ENCODE measurements at places on chromosomes 16 and 17.

DNA sequence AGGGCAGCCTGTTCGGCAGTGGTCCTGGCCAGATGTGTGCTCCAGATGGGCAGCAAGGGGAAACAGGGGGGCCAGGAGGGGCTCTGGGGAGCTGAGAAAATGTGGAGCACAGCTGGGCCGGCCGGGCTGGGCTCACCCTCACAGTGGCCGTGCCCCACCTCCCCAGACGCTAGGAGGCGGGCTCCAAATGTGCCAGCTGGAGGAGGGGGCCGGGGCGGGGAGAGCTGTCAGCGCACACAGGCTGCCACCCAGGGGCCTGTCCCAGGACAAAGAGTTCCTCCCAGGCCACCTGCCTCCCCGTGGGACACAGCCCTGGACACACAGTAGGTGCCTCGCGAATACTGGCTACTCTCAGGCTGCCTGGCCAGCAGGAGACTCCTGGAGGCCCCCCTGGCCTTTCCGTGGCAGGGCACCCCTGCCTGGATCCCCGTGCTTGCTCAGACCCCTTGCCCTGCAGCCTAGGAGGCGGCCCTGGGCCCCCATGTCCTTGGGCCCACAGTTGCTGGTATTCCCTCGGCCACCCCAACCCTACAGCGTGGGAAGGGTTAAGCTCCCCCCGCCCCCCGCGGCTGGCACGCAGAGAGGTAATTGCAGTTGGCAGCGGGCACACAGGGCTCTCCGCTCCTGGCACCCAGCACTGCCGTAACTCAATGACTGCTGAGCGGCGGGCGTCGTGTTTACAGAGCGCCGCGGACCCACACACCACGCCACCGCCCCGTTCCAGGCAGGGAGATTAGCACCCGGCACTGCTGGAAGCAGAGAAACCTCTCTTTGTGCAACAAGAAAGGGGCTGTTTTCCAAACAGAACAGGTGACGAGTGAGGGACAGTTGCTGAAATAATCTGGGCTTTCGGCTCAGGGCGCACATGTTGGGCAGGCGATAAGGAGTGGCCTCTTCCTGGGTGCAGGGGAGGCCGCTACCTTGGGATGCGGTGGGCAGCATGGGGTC is 32.2 kb downstream of the BAHCC1 start:
- DNase-seq = no peak

- no peak for DNase-seq
Observed at GRCh38 chr17:48711128-48711527, 11.2 kb downstream of the PRAC1 start.

DNA sequence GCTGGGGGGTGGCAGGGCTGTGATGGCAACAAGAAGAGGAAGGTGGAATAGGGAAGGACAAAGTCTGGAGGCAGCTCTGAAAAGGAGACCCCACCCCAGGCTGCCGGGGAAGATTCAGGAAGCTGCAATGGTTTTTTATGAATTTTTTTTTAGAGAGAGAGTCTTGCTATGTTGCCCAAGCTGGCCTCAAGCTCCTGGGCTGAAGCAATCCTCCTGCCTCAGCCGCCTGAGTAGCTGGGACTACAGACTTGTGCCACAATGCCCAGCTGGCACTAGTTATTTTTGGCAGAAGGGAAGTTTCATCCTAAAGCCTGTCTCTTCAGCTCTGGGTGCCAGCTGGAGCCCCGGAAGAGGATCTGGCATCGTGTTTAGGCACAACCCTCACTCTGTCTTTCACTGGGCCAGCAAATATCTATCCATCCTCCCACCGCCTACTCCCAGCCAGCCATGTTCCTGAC is 1.3 kb upstream of the CES3 start:
- no peak for DNase-seq

GRCh38 chr17:38753071-38753506 is 548 bp downstream of the PSMB3 start:
- no peak for DNase-seq

- no peak for DNase-seq
Observed at GRCh38 chr16:49937886-49938285, 82.0 kb upstream of the ZNF423 start.

DNA sequence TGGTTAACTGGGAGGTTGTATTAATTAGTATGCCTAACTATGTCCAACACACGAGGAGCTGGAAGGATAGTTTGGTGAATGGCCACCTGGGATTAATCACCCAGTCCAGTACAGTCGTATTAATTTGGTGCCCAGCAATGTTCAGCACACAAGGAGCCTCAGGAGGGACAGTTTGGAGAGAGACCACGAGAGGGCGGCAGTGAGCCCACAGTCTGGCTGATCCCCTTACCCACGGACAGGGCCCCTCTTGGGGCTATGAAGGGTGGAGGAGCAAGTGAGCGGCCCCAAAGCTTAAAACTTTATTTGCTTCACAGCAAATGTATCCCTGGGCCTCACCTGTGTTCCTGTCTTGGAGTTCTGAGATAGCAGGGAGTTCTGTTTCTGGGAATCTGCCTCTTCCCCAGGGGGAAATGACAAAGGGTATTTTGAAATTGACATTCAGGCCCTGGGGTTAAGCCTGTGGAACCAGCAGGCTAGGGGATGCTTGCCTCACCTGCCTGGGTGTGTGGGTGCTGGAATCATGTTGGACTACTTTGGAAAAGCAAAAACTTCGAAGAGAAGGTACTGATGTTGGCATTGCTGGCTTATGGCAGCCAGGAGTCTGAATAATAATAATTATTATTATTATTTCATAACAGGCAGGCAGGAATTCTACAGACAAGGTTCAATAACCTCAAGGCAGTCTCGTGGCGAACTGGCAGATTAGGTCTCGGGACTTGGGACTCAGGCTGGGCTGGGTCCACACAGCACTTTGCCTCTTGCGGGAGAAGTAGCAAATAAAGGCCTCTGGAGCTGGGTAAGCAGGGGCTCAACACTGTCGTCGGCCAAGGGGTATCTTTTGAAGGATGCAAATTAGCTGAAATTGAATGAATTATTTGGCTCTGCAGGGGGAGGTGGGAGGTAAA is 227.6 kb upstream of the ASIC2 start:
- peak; percentile 33 for DNase-seq

- DNase-seq = no peak
Observed at GRCh38 chr17:19539040-19539399, 5.4 kb downstream of the SLC47A1 start.

DNA sequence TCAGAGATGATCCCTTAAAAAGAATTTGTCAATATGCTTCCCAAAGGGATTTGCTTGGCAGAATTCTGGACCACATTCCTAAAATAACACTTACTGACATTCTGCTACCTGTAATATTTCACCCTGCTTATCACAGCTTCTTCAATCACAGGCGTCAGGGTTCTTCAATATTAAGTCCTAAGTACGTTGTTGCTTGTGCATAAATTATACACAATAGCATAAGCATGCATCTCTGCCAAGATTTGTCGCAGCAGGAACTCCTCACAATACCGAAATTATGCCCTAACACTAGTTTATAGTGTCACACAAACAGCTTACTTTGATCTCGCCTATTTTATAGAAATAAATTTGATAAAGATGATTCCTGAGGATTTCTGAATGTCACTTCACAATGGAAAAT is 48.9 kb downstream of the UBE2G1 start:
- no peak for DNase-seq

- no peak for DNase-seq
Observed at GRCh38 chr17:10156599-10156947, 41.8 kb downstream of the GAS7 start.

DNA sequence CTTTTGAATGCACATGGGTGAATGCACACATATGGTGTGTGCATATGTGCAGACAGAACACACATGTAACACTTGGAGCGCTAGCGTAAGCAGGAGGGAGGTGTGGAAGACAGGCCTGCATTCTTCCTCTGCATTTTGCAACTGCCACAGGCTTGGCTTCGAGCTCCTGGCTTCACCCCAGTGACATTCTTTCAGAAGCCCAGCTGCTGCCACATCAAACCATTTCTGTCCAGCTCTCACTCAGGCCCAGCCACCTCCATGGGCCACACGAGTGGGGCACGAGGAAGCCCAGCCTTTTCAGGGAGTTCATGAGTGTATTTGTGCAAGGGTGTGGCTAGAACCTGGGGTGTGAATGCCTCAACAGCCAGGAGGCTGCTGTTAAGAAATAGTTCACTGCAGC is 18.8 kb downstream of the LGALS3BP start:
- DNase-seq = no peak

- no peak for DNase-seq
Observed at GRCh38 chr17:59155439-59156177, at the start of gene PRR11. TSS of gene PRR11 (plus strand) at chr17:59155746. CDS start at chr17:59169753, 14,007 bp downstream.

GRCh38 chr17:2337544-2338314 is 428 bp downstream of the SGSM2 start:
- DNase-seq = no peak

DNA sequence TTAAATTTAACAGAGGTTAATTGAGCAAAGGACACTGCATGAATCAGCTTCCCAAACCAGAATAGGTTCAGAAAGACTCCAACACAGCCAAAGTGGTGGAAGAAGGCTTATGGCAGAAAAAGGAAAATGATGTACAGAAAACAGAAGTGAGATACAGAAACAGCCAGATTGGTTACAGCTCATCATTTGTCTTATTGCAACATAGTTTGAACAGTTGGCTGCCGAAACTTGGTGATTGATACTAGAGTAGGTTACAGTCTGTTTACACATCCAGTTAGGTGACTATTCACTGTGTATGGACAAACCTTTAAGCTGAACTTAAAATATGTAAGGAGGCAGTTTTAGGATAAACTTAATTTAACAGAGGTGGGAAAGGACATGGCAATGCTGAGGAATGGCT is 18.3 kb downstream of the TMEM100 start:
- no peak for DNase-seq

Measured in H1 (cell line).